ENCODE measurements at places on chromosomes 7 and 10.

- no peak overlapping the region for H3K27ac ChIP-seq
- H3K4me1 ChIP-seq = no peaks in the 10 kb centered on the region
- H3K4me3 ChIP-seq = no peak overlapping the region
- no peaks in the 10 kb centered on the region for H3K27me3 ChIP-seq
Measured at GRCh38 chr10:133420579-133420978, 3.8 kb downstream of the SPRN start.

GRCh38 chr7:12783421-12784095 lies 96.1 kb downstream of the ARL4A start:
- no peaks in the 10 kb centered on the region for H3K36me3 ChIP-seq
- no peak overlapping the region for H3K4me3 ChIP-seq
- DNase-seq = peak; percentile 50
- no peaks in the 10 kb centered on the region for H3K27me3 ChIP-seq
- no peak overlapping the region for H3K27ac ChIP-seq

GRCh38 chr10:112958275-112958995 lies 8.4 kb downstream of the TCF7L2 start:
- no peaks in the 10 kb centered on the region for H3K36me3 ChIP-seq
- peak overlapping the region; percentile 69 for H3K27ac ChIP-seq
- H3K4me1 ChIP-seq = peaks cover 32% of the 10 kb centered on the region

- H3K27me3 ChIP-seq = no peaks in the 10 kb centered on the region
- no peaks in the 10 kb centered on the region for H3K36me3 ChIP-seq
- no peak overlapping the region for H3K27ac ChIP-seq
- H3K4me1 ChIP-seq = no peaks in the 10 kb centered on the region
- DNase-seq = no peak
Measured at GRCh38 chr7:138748666-138749065, 47.5 kb upstream of the SVOPL start.

DNA sequence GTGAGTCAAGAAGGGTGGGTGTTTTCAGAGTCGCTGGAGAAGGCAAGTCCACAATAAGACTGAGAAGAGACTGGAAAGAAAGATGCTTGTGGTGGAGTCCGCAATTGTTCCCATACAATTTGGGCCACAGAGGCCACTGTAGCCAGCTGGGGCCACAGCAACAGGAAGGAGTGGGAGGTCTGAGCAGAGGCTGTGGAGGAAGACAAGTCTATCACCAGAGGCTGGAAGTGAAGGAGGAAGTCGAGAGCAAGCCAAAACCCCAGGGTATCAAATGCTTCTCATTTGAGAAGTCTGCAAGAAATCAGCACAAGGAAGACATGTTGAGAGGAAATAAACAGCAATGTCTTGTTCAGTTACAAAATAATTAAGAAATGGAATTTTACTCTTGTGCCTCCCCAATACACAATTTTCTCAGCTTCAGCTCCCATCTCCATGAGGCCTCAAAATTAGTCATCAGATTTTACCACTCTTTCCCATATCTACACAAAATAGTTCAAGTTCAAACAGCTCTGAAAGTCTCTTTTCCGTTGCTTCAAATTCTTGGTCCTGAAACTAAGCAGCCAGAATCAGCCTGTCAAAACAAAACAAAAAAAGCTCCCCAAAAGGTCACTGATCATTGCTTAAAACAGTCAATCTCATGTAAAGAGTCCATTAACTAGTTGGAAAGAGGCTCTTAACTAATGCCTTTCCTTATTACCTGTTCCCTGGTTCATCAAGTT lies 31.6 kb downstream of the SLC16A12 start:
- no peaks in the 10 kb centered on the region for H3K27me3 ChIP-seq
- H3K4me3 ChIP-seq = no peak overlapping the region
- no peak overlapping the region for H3K27ac ChIP-seq
- peaks cover 3% of the 10 kb centered on the region for H3K4me1 ChIP-seq

DNA sequence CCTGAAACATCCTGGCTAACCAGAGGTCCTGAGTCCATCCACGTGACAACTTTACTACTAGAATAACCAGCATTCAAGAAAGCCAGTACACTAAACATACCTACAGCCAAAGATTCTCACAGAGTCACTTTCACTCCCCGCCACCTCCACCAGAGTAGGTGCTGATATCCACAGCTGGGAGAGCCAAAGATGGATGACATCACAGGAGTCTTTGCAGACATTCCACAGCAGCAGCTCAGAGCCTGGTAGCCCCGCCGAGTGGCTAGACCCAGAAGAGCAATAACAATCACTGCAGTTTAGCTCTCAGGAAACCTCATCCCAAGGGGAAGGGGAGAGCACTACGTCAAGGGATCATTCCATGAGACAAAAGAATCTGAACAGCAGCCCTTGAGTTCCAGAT lies 13.5 kb upstream of the ADAM22 start:
- no peaks in the 10 kb centered on the region for H3K4me1 ChIP-seq
- no peak for DNase-seq
- H3K36me3 ChIP-seq = no peaks in the 10 kb centered on the region
- H3K27ac ChIP-seq = no peak overlapping the region
- no peak overlapping the region for H3K4me3 ChIP-seq

DNA sequence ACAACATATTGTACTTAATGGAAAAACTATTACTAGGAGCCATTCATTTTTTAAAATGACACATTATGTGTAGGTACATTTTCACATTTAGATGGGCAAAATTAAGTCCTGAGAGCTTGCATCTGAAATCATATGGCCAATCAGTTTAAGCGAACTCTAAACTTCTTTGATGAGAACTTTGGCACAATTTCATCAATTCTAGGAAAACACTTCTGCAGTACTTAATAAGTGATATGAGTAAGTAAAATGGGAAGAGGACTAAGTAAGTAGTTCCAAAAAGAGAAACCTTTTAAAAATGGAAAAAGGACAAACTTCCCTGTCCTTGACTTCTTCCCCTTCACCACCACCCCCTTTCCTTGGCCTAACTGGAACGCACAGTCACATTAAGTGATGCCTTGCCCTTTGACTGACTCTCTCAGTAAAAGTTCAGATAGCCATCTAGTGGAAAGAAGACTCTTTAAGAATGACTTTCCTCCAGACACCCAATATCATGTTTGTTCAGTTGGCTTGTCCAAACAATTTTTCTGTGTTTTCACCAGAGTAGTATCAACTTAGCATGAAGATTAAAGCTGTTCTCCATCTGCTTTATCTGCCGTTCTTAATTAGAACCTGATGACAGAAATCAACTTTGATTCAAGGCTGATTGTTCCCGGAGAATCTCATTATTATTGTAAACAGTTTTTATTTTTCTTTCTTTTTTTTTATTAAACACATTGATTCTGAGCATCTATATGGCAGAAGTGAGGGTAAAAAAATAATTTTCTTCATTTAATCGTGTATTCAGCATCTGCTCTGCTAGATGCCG lies 45.1 kb downstream of the CNNM2 start:
- H3K27ac ChIP-seq = no peak overlapping the region
- H3K27me3 ChIP-seq = no peaks in the 10 kb centered on the region
- no peaks in the 10 kb centered on the region for H3K4me1 ChIP-seq
- no peak overlapping the region for H3K4me3 ChIP-seq
- DNase-seq = no peak
- no peaks in the 10 kb centered on the region for H3K36me3 ChIP-seq

- DNase-seq = no peak
- no peak overlapping the region for H3K27ac ChIP-seq
- H3K4me1 ChIP-seq = peaks cover 4% of the 10 kb centered on the region
Measured at GRCh38 chr7:129955993-129956543, 3.3 kb upstream of the UBE2H start.

DNA sequence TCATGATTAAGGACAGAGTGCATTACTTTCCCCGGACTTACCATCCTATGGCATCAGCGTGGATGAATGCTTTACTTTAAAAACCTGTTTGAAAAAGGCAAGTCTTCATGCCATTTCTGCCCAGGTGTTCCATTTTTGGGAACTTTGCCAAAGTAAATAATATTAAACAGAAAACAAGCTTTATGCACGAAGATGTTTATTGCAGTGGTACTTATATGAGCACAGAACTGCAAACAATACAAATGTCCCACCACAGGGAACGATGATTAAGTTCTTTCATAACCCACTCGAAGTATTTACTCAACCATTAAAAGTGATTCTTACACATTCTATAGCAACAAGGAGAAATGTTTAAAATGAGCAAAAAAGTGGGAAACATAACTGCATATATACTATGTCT lies 109.7 kb upstream of the GDF10 start:
- H3K27me3 ChIP-seq = no peaks in the 10 kb centered on the region
- no peak for DNase-seq
- H3K36me3 ChIP-seq = no peaks in the 10 kb centered on the region
- no peak overlapping the region for H3K4me3 ChIP-seq
- H3K4me1 ChIP-seq = no peaks in the 10 kb centered on the region
- no peak overlapping the region for H3K27ac ChIP-seq

GRCh38 chr10:68402276-68402675 lies 4.8 kb downstream of the RUFY2 start:
- H3K27me3 ChIP-seq = no peaks in the 10 kb centered on the region
- H3K36me3 ChIP-seq = no peaks in the 10 kb centered on the region
- H3K4me1 ChIP-seq = no peaks in the 10 kb centered on the region
- H3K4me3 ChIP-seq = no peak overlapping the region
- H3K27ac ChIP-seq = no peak overlapping the region
- peak; percentile 12 for DNase-seq

GRCh38 chr7:106032295-106032694 lies 69.2 kb downstream of the CDHR3 start:
- H3K4me3 ChIP-seq = no peak overlapping the region
- H3K4me1 ChIP-seq = no peaks in the 10 kb centered on the region
- no peak for DNase-seq
- H3K36me3 ChIP-seq = no peaks in the 10 kb centered on the region

GRCh38 chr7:22563032-22563501 lies 63.1 kb upstream of the STEAP1B start:
- no peaks in the 10 kb centered on the region for H3K27me3 ChIP-seq
- H3K27ac ChIP-seq = no peak overlapping the region
- DNase-seq = no peak
- H3K4me3 ChIP-seq = no peak overlapping the region
- no peaks in the 10 kb centered on the region for H3K36me3 ChIP-seq
- peaks cover 36% of the 10 kb centered on the region for H3K4me1 ChIP-seq

DNA sequence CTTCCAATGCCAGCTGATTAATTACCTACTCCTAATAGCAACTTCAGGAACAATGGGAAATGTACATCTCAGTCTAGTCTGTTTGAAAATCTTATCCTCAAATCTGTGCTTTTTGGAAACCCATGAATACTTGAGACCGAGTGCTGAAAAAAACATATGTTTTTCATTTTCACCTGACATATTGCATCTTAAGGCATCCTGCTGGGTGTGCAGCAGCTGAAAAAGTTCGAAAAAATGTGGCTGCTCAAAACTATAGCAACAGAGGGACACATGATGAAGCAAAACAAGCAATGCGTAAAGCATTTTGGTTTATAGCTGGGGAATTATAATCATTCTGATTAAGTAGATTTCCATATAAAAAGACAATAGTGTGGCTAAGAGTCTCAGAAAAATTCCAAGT lies 218.0 kb downstream of the CREB5 start:
- H3K4me1 ChIP-seq = peaks cover 3% of the 10 kb centered on the region
- no peak for DNase-seq
- H3K27me3 ChIP-seq = no peaks in the 10 kb centered on the region
- H3K27ac ChIP-seq = no peak overlapping the region
- H3K36me3 ChIP-seq = no peaks in the 10 kb centered on the region

DNA sequence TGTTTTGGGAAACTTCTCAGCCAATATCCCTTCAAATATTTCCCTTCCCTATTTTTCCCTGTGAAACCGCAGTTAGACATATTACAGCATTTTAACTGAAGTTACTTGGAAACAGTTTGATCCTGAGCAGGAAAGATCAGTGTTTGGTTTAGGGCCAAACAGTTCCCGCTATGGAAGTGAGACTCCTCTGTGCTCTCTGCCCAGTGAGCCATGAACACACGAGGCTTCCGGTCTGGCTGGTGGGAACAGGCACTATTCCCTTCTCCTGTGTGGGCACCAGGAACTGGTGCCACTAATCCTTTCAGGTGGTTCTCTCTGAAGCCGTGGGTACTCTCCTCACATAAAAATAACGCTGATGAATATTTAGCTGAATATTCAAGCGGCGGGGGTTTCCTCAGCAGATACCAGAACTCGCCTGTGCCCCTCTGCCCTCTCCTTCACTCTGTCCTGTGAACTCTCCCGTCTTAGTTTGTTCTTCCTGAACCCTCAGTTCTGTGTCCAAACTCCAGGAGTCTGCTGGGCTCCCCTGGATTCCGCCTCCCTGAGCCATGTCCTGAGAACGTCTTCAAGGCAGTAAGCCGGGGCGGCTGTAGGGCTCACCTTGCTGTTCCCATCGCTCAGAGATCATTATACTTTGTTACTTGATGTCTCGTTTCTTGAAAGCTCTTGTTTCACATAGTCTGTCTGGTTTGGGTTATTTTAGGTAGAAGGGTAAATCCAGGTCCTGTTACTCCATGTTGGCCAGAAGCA lies 25.7 kb downstream of the FOXL3 start:
- no peaks in the 10 kb centered on the region for H3K4me1 ChIP-seq
- H3K27me3 ChIP-seq = peaks cover 10% of the 10 kb centered on the region
- no peak overlapping the region for H3K27ac ChIP-seq
- no peak for DNase-seq

DNA sequence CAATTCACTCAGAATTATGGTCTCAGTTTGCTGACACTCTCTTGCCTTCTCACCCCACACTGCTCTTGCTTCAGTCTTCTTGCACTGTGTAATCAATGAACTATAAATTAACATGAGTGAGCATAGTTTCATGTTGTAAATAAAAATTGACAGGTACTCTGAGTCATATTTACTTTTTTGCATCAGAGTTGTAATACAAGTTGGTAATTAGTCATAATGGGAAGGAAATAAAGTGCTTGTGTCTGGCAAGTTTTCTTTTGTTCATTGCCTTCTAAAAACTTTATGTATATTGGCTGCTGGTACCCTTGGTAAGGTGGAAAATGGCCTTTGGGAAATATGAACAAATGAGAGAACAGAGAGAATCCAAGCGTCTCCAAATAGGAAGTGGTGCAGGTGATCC lies 169.3 kb upstream of the MAGI2 start:
- no peaks in the 10 kb centered on the region for H3K27me3 ChIP-seq
- no peak overlapping the region for H3K27ac ChIP-seq
- H3K4me3 ChIP-seq = no peak overlapping the region
- H3K4me1 ChIP-seq = no peaks in the 10 kb centered on the region
- H3K36me3 ChIP-seq = no peaks in the 10 kb centered on the region
- no peak for DNase-seq

- peak; percentile 68 for DNase-seq
- no peaks in the 10 kb centered on the region for H3K27me3 ChIP-seq
Measured at GRCh38 chr10:22712211-22712955, 2.0 kb downstream of the PIP4K2A start.

DNA sequence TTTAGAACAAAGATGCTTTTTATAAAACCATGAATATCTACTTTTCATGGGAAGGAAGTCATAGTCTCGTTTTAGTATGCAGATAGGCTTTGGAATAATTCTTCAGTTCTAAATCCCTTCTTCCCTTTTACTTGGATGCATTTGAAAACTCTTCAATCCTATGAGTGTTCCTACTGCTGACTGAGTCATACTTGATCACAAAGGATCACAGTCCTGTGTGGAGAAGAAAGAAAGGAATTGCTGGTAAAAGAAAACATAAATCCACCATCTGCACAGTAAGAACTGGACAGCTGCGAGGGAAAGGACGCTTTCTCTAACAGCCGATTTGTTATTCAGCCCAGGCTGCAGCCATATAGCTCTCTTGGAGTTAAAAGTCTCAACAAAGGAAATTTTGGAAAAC lies 209.9 kb downstream of the SEMA3E start:
- H3K27me3 ChIP-seq = no peaks in the 10 kb centered on the region
- DNase-seq = peak; percentile 56
- H3K36me3 ChIP-seq = no peaks in the 10 kb centered on the region
- H3K27ac ChIP-seq = no peak overlapping the region

Measured in fibroblast of lung (primary cell).